Suprapubic skin (tissue), 4 donors: ENCODE measurements at places on chromosomes 16 and 17. TPM values are rescaled to one million over a fixed set of nuclear protein-coding genes. Genes with fewer than 3 reads are reported as not detected.

The C17orf67 gene
- total RNA-seq, result 0.52 TPM

The CCL4 gene
- total RNA-seq, result not detected

GRCh38 chr16:27264151-27264550, 4.4 kb downstream of the NSMCE1 start:
- no peak for DNase-seq
- no peak overlapping the region for H3K27ac ChIP-seq
- no peaks in the 10 kb centered on the region for H3K27me3 ChIP-seq
- H3K4me3 ChIP-seq, result no peak overlapping the region

DNA sequence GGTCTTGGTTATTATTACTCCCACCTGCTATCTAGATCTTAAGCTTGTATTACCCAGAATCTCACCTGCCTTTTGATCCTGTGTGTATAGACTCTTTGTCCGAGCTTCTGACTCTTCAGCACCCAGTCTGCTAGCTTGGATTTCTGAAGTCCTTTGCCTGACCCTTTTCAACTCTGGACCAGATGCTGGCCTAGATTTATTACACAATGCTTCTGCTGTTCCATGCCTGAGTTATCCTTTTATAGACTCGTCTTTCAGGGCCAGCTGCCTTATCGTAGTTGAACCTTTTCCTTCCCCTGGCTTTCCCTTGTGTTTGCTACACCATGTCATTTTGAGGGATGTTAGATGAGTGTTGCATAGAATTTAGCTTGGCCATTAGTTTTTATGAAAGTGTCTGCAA, 32.6 kb downstream of the RHOT1 start:
- H3K4me3 ChIP-seq, result no peak overlapping the region
- no peak overlapping the region for H3K27ac ChIP-seq
- no peaks in the 10 kb centered on the region for H3K27me3 ChIP-seq
- no peaks in the 10 kb centered on the region for H3K4me1 ChIP-seq

The ANKRD40CL gene
- not detected for total RNA-seq

GRCh38 chr16:6864671-6865070, 468.0 kb upstream of the RBFOX1 start:
- no peaks in the 10 kb centered on the region for H3K27me3 ChIP-seq
- H3K27ac ChIP-seq, result no peak overlapping the region

GRCh38 chr17:8186446-8186786, 3.6 kb downstream of the BORCS6 start:
- H3K27me3 ChIP-seq, result no peaks in the 10 kb centered on the region
- peak overlapping the region; percentile 96 for H3K4me3 ChIP-seq
- H3K36me3 ChIP-seq, result no peaks in the 10 kb centered on the region
- DNase-seq, result no peak
- peak overlapping the region; percentile 95 for H3K27ac ChIP-seq
- peaks cover 47% of the 10 kb centered on the region for H3K4me1 ChIP-seq
